Stromal cell of bone marrow (primary cell): ENCODE measurements at places on chromosomes 7 and 10.
A peak's percentile ranks its signal among the peaks of the same experiment; 100 is the strongest.

- DNase-seq, result no peak
These were observed 303.2 kb downstream of the ZWINT start for GRCh38 chr10:56057860-56058259.

DNA sequence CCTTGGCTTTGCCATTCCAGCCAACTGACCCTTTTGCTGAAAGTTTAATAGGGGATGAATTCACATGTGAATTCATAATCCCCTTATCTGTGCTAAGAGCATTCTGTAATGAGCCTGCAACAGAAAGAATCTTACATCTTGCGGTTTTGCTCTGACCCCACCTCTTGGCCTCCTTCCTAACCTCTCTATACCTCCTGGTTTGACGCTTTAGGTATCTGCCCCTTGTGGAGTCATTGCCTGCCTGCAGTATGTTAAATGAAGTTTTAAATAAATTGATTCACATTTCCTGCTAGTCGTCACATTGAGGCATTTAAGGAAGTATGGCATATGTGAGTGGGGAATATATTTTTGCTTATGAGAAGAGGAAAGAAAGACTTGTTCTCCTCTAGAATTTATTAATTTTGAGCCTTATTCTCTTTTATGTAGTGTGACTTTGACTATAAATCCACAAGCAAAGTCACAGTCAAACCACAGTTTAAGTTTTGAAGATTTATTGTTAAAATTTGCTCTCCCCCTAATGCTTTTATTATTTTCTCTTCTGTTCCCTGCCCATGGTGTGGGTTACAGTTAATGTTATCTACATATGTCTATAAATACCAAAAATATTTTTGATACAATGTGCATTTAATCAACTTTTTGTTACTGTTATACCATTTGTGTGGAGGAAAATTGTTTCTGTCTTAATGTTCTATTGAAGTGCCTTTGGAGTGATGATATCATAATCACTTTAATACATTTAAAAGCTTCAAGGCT, 60.9 kb downstream of the LRMDA start:
- no peak for DNase-seq

DNA sequence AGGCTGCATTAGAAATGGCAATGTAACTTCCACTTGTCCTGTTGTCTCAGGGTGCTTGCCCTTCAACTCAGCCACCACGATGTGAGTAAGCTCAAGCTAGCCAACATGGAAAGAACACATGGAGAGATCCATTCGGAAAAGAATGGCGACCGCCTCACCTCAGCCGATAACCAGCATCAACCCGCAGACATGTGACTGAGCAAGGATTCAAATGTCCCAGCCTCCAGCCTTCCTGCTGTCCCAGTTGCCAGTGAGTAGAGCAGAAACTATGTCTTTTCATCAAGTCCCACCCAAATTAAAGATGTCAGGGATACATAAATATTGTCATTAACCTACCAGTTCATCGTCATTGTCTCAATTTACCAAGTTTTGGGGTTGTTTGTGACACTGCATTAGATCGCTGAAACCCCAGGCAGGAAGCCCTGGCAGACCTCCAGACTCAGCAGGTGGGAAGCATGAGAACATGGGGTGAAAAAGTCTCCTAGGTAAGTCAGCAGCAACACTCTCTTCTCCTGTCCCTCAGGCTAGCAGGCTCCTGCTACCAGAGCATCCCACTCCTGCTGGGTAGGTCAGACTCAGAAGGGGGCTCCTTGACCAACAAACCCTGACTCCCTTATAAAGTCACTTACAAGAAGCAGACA, 67.0 kb downstream of the OSBPL3 start:
- DNase-seq, result no peak

GRCh38 chr10:131816941-131817700, 83.7 kb upstream of the PPP2R2D start:
- no peak for DNase-seq

DNA sequence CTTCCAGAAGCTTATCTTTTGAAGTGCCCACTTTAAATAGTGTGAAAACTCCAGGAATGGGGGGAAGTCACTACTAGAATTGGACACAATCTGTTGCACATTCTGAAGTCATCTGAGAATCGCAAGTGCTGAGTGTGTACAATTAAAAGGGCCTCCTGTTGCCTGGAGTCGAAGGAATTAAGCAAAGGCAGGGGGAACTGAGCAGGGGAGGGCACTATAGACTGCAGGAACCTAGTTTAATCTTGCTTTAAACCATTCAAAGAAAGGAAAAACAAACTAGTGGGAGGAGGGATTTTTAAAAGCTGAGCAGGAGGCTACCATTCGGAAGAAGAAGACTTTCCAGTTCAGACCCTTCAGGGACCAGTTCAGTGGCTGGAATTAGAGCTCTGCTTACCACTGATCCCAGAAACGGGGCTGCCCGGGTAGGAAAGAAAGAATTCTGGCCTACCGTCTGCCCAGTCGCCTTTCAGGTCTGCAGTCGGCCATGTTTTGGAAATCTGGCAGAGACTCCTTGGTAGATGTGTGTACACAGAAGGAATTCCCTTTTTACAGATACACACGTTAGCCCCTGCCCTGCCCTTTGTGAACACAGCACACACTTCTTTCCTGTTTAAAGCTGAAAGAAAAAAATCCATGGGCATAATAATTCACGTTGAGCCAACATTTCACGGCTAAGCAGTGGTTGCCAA, 610.6 kb upstream of the FOXK1 start:
- DNase-seq, result no peak

GRCh38 chr10:14543904-14544210, 213.1 kb upstream of the FRMD4A start:
- DNase-seq, result no peak

GRCh38 chr10:58177362-58177947, 90.2 kb downstream of the IPMK start:
- DNase-seq, result no peak

GRCh38 chr7:95104739-95105138, 197.3 kb downstream of the PPP1R9A start:
- no peak for DNase-seq

DNA sequence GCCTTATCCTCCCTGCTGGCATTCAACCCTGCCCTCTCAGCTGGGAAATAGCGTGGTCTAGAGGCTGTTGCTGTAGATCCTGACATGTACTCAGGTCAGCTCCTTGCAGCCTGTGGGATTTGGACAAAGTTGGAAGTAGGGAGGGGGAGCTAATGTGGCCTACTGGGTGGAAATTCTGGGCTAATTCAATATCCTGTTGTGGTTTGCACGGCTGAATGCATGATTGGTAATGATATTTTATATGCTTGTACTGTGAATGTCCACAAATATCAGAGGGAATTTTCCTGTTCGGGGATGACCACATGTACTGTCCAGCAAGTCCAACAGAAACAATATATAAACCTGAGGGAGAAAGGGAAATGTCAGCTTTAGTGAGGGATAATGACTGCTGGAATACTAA, 22.1 kb upstream of the NPVF start:
- no peak for DNase-seq

DNA sequence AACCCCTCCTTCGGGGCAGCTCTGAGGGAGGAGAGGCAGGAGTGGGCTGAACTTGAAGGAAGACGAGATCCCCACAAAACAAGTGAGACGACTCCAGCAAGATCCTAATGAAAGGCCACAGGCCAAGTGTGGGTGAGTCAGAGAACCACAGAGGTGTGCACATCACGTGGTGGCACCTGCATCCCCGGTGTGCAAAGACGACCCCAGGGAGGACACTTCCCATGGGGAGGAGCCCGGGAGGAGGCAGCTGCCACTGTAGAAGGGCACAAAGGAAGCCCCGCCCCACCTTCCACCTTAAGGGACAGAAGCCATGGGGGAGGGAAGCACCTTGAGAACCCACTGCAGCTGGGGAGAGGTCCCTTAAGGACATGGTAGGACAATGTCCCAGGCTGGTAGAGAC, 45.7 kb downstream of the ESYT2 start:
- no peak for DNase-seq

DNA sequence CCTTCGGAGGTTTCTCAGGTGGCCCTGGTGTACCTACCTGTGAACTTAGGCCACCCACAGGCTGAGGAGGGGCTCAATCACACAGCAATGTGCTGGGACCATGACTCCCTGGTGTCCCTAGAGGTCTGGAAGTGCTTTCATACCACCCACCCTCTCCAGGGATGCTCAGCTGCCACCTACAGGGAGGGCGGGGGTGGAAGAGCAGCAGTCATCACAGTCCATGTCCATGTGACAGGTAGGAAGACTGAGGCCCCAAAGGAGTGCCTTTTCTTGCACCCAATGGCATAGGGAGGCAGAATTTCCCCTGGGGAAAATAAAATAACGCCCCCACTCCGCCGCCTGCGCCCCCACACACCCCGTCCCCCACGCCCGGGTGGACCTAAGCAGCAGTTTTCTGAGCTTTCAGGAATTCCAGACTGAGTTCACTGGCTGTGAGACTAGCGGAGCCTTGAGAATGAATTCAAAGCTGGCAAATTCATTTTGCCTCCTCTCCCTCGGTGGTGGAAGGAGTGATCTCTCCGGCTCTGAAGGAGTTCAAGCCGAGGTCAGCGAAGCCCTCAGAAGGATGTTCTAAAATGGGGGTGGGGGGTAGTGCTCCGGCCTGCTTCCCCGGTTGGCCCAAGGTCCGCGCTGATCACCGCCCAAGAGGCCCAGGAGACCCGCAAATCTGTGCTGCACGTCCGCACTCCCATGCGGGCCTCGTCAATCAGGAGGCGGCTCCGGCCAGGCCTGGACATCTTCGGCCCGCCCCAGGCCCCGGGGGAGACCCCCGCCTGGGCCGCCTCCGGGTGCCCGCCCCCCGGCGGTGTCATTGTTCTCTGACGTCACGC, 2.1 kb upstream of the ZMIZ1 start:
- no peak for DNase-seq

DNA sequence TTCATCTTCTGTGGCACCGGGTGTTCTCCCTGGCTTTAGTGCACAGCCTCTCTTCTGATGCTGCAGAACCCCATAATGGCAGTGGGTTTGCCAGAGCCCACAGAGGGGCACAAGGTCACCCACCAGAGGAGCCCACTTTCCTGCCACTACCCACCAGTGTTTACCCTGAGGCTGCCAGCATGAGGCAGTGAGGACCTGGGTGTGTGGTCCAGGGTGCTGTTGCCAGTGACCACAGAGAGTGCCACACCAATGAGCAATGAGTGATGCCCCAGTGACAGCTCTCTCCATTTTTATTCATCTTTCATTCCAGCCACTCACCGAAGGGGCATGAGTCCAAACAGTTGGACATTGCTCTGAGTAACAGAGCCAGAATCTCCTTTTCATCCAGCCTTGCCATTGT, 34.8 kb downstream of the MTURN start:
- DNase-seq, result no peak

GRCh38 chr10:662223-662605, 27.3 kb downstream of the DIP2C start:
- DNase-seq, result no peak

DNA sequence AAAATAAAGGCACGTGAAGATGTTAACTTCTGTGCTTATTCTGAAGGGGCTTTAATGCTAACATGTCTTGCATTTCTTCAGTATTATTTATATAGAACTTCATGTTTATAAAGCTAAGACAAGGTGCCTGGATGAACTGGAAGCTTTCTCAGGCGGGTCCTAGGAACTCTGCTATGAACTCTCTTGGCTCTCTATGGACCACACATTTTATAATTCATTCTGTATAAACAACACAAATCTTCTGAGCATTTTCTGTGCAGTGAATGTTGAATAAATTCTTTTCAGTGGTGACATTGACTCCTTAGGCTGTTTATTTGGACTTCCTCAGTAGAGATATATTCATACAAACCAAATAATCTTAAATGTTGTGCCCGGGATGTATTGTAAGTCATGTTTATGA, 79.6 kb downstream of the TRIL start:
- DNase-seq, result no peak

- peak; percentile 76 for DNase-seq
These were observed 83.5 kb upstream of the PRKG1 start for GRCh38 chr10:50990568-50991455.

DNA sequence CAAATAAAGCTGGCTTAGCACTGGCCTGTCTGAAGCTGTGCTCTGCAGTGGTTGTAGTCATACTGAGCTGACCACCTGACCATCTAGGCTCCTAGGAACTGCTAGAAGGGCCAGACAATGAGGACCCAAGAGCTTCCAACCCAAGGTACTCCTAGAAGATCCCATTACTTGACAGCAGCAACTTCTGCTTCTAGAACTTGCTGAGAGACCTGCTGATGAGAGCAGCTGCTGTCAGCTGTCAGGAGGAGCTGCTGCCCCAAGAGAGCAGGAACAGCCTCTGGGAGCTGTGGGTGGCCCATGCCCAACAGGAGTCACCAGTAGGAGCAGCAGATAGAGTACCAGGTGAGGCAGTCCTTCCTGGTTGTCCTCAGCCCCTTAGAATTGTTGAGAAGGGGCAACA, 70.2 kb downstream of the RBM20 start:
- DNase-seq, result no peak

DNA sequence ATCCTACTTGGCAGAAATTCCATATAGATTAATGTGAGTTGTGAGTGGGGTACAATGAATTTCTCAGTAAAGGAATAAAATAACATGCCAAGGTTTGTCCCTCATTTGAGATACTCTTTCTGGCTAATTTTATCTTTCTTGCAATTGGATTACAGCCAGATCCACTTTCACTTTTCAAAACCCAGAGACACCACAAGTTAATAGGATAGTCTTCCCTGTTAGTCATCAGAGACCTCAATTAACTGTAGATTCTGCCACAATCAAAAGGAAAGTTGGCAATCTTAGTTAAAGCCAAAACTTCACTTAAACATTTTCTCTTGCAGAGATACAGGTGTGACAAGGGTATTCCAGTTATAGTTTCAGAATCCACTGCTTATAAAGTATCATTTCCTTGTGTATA, 91.4 kb upstream of the PHYHIPL start:
- no peak for DNase-seq

DNA sequence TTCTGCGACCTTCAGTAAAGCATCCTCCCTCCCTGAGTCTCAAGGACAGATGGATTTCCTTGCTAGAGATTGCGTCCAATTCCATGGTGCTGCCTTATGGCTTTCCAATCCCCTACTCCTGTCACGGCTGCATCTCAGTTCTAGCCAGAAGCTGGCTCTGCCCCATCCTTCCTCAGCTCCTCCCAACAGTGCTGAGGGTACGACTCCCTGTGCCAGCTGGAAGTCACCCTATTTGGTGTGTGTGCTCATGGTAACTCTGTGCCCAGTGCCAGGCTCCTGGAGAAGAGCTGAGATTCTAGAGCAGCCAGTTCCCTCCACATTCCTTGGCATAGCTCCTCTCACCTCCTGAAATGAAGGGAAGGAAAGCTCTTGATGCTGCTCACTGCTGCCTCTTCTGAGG, 185.0 kb upstream of the PODXL start:
- DNase-seq, result no peak

- DNase-seq, result no peak
These were observed 174.2 kb downstream of the KIAA1217 start for GRCh38 chr10:24382979-24383663.

DNA sequence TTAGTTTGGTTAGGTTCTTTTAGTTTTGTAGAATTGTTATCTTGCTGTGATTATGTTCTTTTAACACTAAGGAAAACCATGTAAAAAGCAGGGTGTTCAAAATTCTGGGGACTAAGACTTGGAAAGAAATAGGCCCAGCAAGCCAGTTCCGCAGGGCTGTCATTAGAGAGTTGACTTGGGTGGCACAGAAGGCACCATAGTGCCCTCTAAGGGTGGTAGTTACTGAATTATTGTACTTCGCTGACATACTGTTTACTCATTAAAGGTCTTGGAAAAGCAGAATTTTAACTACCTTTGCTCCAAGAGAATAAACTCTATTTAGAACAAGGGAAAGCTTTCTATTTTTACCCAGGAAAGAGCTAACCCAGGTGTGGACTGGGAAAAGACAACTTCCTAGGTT, 86.5 kb downstream of the OTUD1 start:
- no peak for DNase-seq

GRCh38 chr10:4704034-4704545, 121.9 kb upstream of the AKR1E2 start:
- peak; percentile 80 for DNase-seq

GRCh38 chr7:150356265-150356897, 12.2 kb upstream of the REPIN1 start:
- no peak for DNase-seq
